ENCODE measurements at places on chromosomes 3 and 15.

GRCh38 chr15:92480361-92480760 is 86.7 kb downstream of the ST8SIA2 start:
- H3K4me1 ChIP-seq: no peaks in the 10 kb centered on the region
- H3K36me3 ChIP-seq: no peaks in the 10 kb centered on the region
- no peak overlapping the region for H3K27ac ChIP-seq
- H3K4me3 ChIP-seq: no peak overlapping the region
- DNase-seq: no peak

- H3K27me3 ChIP-seq: no peaks in the 10 kb centered on the region
- H3K36me3 ChIP-seq: no peaks in the 10 kb centered on the region
- H3K4me1 ChIP-seq: no peaks in the 10 kb centered on the region
These were observed 4.1 kb downstream of the MYL3 start for GRCh38 chr3:46859001-46859710.

DNA sequence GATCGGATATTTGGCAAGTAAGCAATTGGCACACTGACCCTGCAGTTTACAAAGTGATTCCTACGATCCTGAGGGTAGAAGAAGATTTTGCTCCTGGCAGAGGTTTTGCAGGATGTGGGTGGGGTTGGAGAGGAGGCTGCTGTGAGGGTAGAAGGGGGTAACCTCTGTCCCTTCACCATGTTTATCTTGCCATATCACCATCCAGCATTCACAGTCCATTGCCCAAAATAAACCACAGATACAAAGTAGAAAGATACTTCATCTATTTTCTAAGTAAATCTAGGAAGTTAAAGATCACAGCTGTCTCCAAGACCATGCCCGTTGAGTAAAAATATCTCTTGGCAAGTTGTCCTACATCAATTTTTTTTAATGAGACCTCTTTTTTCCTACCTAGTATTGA is 51.6 kb downstream of the LIPC start:
- no peak overlapping the region for H3K27ac ChIP-seq
- no peaks in the 10 kb centered on the region for H3K36me3 ChIP-seq
- DNase-seq: no peak
- no peaks in the 10 kb centered on the region for H3K27me3 ChIP-seq

DNA sequence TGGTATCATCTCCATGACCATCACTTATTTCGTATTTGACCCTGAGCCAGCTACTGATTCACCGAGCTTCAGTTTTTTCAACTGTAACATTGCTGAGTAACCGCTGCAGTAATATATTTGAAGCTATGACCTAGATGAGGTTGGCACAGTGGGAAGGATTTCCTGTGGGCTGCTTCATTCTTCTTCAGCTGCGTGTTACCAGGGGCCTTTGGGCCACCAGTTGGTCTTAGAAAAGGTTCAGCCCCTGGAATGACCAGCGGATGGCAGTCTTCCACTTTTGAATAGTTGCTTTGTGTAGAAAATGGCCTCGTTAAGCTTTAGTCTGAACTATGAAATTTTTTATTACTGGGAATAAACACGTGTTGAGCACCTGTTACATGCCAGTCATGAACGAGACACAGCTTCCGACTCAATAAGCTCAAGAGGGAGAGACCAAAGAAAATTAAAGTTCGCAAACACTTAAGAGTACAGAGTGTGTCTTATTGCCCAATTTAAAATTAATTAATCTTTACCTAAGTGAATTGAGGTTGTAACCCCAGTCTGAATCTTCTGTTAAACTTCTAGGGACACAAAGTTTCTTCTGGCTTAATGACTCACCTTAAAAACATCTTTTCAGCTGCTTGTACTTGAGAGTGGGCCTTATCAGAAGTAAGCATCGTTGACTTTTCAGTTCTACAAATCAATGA is 57.6 kb upstream of the NR2E3 start:
- peaks cover 4% of the 10 kb centered on the region for H3K27me3 ChIP-seq
- H3K27ac ChIP-seq: no peak overlapping the region
- no peaks in the 10 kb centered on the region for H3K36me3 ChIP-seq
- peak; percentile 22 for DNase-seq
- H3K4me3 ChIP-seq: no peak overlapping the region
- no peaks in the 10 kb centered on the region for H3K4me1 ChIP-seq

- H3K4me1 ChIP-seq: peaks cover 23% of the 10 kb centered on the region
- no peak overlapping the region for H3K27ac ChIP-seq
- H3K27me3 ChIP-seq: no peaks in the 10 kb centered on the region
- no peak for DNase-seq
- peaks cover 66% of the 10 kb centered on the region for H3K36me3 ChIP-seq
- H3K4me3 ChIP-seq: no peak overlapping the region
These were observed 113.7 kb downstream of the LRIG1 start for GRCh38 chr3:66386925-66387650.
